ENCODE measurements at places on chromosomes 5 and 9. TPM values are rescaled to one million over a fixed set of nuclear protein-coding genes. Genes with fewer than 3 reads are reported as not detected.

Gene C9orf43
- polyA plus RNA-seq: 1.00 TPM

Gene PCDHA2
- 0.33 TPM for polyA plus RNA-seq

Gene MZB1
- polyA plus RNA-seq: 0.60 TPM

Gene TMOD1
- 1.6 TPM for polyA plus RNA-seq

Gene SLC25A2
- polyA plus RNA-seq: not detected

Gene ARL14EPL
- polyA plus RNA-seq: not detected

Gene SPAG8
- polyA plus RNA-seq: 8.2 TPM

Gene FBP1
- 15.9 TPM for polyA plus RNA-seq

Gene GDA
- polyA plus RNA-seq: 0.09 TPM

Gene FIBCD1
- 0.64 TPM for polyA plus RNA-seq

Gene SARDH
- 9.7 TPM for polyA plus RNA-seq

Gene TUBB4B
- polyA plus RNA-seq: 222 TPM

Gene IL9
- polyA plus RNA-seq: not detected

Gene GRK6
- 17.8 TPM for polyA plus RNA-seq

Gene SLC34A1
- polyA plus RNA-seq: 0.18 TPM

Gene KIF12
- polyA plus RNA-seq: 46.6 TPM

Gene DND1
- polyA plus RNA-seq: not detected

Gene FOXD4L4
- 0.11 TPM for polyA plus RNA-seq

Gene MLANA
- 1.1 TPM for polyA plus RNA-seq

Gene ANXA2R
- 1.5 TPM for polyA plus RNA-seq

Gene ANKRD34B
- not detected for polyA plus RNA-seq

Gene FLT4
- 48.5 TPM for polyA plus RNA-seq

Gene GNAQ
- polyA plus RNA-seq: 61.1 TPM

Gene PCDHB3
- 2.9 TPM for polyA plus RNA-seq

Gene PCDHGB1
- 1.6 TPM for polyA plus RNA-seq

Gene CBY3
- 0.23 TPM for polyA plus RNA-seq

Gene AK8
- polyA plus RNA-seq: 3.4 TPM

Gene DRD1
- 0.35 TPM for polyA plus RNA-seq

Gene IFNA5
- polyA plus RNA-seq: not detected

Gene CAMK2A
- 5.8 TPM for polyA plus RNA-seq

Gene PCDHA9
- polyA plus RNA-seq: 0.11 TPM

Gene CATSPER3
- 1.6 TPM for polyA plus RNA-seq

Gene PTCD2
- polyA plus RNA-seq: 9.3 TPM

Gene PCDHGB5
- 8.6 TPM for polyA plus RNA-seq

Gene ESM1
- polyA plus RNA-seq: 5.4 TPM

Gene SLC34A3
- polyA plus RNA-seq: 1.3 TPM

Gene C5orf52
- polyA plus RNA-seq: not detected

Gene FBP2
- polyA plus RNA-seq: 1.7 TPM

Gene ACTBL2
- not detected for polyA plus RNA-seq

Gene HAVCR2
- 2.6 TPM for polyA plus RNA-seq

Gene RORB
- 0.14 TPM for polyA plus RNA-seq

Gene GARIN3
- not detected for polyA plus RNA-seq
